NAMALWA (cell line): ENCODE measurements at places on chromosomes 5 and 9.

DNA sequence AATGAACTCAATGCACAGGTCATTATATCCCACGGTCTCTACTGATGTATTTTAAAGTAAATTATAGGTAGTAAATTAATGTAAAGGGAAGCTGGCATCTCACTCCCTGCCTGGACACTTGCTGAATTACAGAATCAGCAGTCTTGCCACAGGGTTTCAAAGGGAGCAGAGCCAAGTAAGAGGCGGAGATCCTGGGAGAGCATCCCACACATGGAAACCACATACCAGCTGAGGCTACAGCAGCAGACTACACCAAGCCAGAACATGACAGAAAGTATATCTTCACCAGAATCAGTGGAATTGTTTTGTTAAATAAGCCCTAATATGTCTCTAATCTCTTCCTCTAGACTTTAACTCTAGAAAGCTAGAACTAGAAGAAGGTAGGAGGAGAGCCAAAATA lies 1689.2 kb upstream of the WWC1 start:
- no peak for DNase-seq

DNA sequence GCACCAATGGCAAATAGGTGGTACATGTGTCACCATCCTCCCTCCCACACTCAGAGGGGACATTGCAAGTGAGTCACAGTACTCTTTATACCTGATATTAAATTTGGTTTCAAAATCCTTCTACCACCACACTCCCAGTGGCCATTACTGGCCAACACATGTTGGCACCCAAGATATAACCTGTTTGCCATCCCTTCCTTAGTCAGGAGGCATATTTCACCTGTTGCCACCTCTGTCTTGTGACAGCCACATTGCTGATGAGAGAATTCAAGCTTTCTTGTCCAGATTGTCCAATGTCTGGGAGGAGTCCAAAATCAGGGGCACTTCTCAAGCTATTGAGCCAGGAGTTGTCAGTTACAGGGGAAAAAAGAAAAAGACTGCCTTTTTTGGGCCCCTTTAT lies 80.2 kb upstream of the WWC1 start:
- no peak for DNase-seq

GRCh38 chr5:83368319-83368718 lies 103.2 kb upstream of the VCAN start:
- no peak for DNase-seq

DNA sequence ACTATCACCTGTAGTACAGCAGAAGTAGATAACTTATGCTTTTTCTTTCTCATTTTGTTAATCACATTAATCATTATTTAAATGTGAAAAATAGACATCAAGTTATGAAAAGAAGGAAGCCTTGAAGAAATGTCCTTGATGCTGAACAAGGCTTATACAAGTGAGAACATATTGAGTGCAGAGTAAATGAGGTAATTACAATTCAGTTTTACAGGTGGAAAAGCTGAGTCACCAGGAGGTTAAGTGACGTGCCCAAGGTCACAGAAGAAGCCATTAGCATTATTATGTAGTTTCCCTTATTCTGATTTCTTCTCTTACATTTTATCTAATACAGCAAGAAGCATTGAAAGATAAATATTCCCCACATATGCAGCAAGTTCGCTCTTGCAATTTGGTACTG lies 998.5 kb upstream of the CDH6 start:
- DNase-seq, result no peak

DNA sequence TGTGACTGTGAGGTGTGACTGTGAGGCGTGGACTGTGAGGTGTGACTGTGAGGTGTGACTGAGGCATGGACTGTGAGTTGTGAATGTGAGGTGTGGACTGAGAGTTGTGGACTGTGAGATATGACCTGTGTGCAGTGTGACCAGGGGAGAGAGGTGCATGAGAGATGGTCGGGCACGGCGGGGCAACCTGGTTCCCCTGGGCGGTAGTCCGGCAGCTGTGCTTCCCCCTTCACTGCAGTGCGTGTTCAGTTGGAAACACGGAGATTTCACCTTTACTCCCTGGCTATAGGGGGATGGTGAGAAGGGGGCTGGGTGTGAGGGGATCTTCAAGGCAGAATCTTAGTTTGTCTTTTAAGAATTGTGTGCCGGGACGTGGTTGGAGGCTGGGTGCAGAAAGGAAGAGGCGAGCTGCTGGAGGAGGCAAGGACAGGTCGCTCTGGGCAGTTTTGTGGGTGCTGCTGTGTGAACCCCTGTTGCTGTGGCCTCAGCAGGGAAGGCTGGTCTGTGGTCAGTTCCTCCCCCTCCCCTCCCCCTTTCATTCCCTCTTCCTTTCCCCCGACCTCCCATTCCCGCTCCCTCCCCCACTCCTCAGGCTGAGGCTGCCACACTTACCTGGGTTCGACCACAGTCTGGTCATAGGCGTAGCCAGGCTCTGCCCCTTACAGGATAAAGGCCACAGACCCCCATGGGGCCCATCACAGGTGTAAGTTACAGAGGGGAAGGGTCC lies 39.3 kb downstream of the CEP72 start:
- no peak for DNase-seq

- DNase-seq, result no peak
Measured at GRCh38 chr5:176342766-176343458, 18.7 kb downstream of the KIAA1191 start.

- DNase-seq, result no peak
Measured at GRCh38 chr5:155982354-155982753, 344.6 kb upstream of the SGCD start.

DNA sequence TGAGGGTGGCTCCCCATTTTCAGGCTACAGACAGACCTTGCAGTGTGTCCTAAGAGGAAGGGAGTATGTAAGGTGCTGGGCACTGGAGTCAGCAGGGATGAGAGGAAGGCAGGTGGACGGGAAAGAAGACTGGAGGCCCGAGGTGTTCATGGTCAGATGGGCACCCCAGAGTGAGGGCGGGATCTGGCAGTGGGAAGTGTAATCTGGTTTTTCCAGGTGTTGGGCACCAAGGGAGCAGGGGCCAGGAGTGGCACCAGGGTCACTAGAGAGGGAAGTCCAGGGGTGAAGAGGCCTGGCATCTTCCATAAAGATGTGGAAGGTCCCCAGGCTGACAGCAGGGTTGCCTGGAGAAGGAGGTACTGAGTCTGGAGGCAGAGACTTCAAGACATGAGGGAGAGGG lies 29.7 kb downstream of the PITX1 start:
- no peak for DNase-seq

GRCh38 chr5:115979201-115980041 lies 17.1 kb downstream of the LVRN start:
- no peak for DNase-seq

DNA sequence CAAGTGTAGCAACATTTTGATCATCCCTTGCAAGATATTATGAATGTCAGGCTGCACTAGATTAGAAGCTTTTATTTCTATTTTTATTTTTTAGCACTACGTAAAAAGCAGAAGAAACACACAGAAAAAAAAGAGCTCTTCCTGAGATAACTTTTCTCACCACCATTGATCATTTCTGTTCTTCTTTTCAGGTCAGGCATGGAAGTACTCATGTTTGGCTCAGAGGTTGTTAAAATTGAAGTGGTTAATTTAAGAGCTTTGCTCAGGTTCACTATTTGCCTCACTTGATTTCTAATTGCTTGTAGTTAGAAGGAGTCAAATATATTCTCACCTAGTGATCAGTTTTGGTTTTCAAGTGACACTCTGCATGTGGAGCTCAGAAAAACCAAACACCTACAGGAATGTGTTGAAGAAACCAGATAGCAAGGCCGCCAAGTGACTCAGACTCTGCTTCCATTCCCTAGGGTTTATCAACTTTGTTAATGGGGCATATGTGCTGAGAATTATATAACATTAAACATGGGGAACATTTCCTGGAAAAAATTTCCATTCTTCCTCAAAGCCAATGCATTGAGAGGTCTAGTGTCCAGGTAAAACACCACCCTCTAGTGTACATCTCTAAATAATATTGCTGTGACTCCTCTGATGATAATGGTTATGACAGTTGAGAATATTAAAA lies 679.8 kb downstream of the CETN3 start:
- DNase-seq, result no peak

DNA sequence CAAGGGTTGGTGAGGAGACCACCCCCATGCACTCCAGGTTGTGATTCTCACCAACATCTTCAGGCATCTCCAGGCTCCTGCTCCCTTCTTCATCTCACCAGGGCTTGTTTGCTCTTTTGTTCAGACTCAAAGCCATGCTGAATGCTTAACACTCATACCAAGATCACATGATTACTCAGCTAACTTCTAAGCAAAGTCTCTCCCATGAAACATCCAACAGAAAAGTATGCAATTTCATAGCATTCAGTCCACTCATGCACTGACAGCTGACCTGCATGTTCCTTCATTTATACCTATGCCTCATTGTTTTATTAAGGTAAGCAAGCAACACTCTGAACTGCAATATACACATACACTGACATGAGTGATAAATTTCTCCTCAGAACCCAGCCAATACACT lies 69.0 kb downstream of the SHC3 start:
- no peak for DNase-seq

GRCh38 chr5:93924628-93925027 lies 183.2 kb upstream of the POU5F2 start:
- DNase-seq, result no peak

DNA sequence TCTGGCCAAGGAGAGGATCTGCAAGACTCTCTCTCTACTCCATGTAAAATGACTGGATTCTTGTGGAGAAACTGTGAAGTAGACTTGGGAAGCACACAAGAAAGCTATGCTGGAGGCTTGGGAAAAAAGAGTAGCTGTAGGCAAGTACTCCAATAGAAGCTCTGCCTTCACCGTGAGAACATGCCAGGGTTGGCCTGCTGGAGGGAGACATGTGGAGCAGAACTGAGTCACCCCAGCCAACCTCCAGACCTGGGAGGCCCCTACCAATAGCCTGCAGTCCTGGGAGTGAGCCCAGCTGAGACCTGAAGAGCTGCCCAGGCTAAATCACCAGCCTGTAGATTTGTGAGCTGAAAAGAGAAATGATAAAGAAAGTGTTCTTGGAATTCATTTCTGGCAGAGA lies 66.6 kb downstream of the DEPDC1B start:
- no peak for DNase-seq

DNA sequence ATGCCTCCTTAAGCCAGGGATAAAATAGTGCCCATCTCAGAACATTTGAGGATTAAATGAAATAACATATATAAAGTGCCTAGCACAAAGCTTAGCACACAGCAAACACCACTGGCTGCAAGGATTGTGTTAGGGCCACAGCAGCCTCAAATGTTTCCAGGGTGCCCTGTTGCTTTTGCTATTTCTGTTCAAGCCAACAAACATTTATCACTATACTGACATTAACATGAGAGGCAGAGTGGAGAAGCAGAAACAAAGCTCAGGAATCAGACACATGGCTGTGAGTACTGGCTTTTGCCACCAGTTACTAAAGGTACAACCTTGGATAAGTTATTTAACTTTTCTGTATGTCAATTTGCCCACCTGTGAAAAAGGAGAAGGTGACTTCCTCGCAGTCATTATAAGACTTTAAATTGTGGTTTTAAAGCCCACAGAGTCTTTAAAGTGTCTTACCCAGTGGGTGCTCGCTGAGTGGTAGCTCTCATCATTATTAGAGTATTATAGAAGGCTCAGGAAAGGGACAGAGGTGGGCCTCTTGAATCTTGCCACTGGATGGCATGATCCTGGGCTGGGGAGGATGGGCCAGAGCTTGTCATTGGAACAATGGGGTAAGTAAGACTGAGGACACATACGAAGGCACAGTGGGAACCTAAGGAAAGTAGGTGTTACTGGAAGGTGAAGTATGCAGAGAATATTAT lies 98.2 kb downstream of the MARCHF3 start:
- no peak for DNase-seq

DNA sequence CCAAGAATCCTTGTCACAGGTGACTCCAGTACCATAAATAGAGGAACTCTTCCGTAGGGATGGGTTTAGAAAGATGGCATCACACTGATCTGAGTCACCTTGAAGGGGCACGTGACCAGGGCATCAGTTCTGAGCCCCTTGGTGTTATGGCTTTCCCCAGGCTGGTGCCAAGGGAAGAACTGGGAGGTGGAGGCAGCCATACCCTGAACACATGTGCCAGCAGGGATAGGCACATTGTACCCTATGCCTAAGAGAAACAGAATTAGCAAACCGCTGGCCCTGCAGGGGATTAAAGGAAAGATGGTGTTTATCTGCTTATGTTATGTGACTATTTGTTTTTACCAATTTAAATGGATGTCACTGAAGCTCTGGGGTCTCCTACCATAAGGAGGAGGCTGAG lies 196.2 kb downstream of the RGS3 start:
- DNase-seq, result no peak

GRCh38 chr5:83472508-83473345 lies 1.2 kb downstream of the VCAN start:
- DNase-seq, result no peak

GRCh38 chr9:126650404-126651341 lies 36.9 kb downstream of the LMX1B start:
- no peak for DNase-seq

GRCh38 chr9:37582548-37583157 lies 6.5 kb upstream of the FBXO10 start:
- peak; percentile 77 for DNase-seq

- DNase-seq, result peak; percentile 6
Measured at GRCh38 chr5:80978772-80979317, 18.7 kb downstream of the RASGRF2 start.

DNA sequence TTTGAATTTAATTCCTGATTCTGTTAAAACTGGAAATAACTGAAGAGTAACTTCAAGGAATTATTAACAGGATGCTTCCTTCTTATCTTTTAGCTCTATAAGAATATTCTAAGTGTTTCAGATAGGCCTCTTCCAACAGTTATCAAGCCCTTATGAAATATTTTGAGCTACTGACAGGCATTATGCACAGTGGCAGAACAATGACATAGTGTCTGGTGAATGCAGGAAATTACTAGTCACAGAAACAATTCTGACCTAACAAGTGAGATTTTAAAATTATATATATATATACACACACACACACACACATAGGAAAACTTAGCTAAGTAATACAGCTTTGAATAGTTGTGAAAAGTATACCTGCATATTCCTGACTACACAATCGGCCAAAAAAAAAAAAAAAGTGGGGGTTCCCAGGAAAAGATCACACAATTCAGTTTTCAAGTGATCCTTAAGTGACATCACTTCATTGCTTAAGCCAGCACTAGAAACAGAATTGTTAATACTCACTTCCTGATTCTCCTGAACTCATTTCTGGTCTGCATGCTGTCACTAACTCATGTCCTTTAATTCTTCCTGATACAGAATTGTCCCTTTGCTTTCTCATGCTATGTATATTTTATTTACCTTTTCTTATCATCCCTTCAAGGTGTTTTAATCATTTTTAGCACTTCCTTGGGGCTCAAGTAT lies 77.3 kb downstream of the SLC25A46 start:
- DNase-seq, result peak; percentile 7

GRCh38 chr5:94463739-94464138 lies 154.7 kb downstream of the KIAA0825 start:
- DNase-seq, result no peak

DNA sequence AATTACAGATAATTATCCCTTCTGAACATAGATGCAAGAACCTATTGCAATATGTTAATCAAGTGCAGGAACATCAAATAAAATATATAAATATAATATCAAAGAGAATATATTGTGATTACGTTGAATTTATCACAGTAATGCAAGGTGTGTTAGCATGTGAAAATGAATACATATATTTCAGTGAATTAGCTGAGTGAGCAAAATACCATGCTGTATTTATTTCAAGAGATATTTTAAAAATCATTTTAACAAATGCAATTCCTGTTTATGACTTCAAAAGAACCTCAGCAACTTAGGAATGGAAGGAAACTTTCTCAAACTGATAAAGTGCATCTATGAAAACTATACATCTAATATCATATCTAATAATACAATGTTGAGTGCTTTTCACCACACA lies 856.9 kb upstream of the PTPRD start:
- DNase-seq, result no peak

GRCh38 chr9:114109124-114109523 lies 10.0 kb upstream of the KIF12 start:
- no peak for DNase-seq
